ENCODE measurements at places on chromosomes 1 and 21.

DNA sequence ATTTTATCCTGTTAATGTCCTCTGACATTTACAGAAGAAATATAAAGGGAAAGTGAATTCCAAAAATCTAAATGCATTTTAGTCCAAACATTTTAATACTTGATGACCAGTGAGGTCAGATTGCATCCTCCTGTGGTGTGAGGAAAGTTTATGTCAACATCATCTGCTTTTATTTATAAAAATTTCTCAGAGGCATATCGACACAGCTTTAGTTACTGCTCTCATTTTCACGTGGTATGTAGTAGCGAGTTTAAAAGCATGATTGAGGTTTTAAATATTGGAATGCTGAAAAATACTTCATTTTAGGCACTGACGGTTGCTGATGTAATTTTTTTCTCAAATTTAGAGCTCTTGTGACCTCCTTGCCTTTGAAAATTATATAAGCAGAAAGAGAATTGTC, 234.8 kb downstream of the HMCN1 start:
- no peak for DNase-seq

- no peak for DNase-seq
Measured at GRCh38 chr1:42419126-42419821, 36.5 kb downstream of the ZMYND12 start.

- DNase-seq, result no peak
Measured at GRCh38 chr1:56439610-56440264, 139.6 kb downstream of the PLPP3 start.

DNA sequence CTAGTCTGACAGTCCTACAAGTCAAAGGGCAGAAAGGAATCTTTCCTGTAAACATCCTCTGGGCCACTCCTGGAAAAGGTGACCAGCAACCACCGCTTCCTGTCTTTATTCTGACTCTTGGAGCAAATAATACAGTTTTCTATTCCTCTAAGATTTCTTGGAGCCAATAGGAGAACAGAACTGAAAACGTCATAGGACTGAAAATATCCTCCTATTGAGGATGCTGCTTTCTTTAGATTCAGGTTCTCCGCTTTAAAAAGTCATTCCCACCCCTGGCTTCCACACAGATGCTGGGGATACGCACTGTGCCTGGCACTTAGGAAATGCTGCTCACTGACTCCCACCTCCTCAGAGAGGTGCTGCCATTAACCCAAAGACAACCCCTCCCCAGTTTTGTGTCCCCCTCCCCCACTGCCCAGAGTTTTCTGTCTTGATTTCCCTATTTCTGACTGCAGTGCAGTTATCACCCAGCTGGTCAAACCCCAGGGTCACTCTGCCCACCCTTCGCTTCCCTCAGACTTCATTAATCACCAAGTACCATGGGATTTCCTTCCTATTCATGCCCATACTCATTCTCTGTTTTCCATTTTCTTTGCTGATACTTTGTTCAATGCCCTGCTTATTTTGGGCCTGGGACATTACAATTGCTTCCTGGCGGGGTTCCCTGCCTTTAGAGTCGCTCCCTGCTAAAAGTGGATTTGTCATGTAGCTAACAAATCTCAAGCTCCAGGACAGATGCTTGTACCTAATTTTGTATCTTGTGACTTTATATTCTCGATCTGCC, 82.1 kb upstream of the ARHGAP29 start:
- DNase-seq, result no peak

GRCh38 chr1:13662493-13662892, 37.5 kb upstream of the PRDM2 start:
- no peak for DNase-seq

GRCh38 chr1:15336866-15337265, 72.8 kb upstream of the EFHD2 start:
- DNase-seq, result no peak

Measured in frontal cortex (tissue), 4 donors.